Esophagus squamous epithelium (tissue), 5 donors: ENCODE measurements at places on chromosomes 3 and 15.

GRCh38 chr15:40369971-40370370 lies 12.0 kb downstream of the DISP2 start:
- no peak for DNase-seq

- DNase-seq: no peak
These were observed 31.5 kb upstream of the SLC6A6 start for GRCh38 chr3:14370720-14371572.

- no peak for DNase-seq
These were observed 113.2 kb downstream of the DGKG start for GRCh38 chr3:186248850-186249249.

DNA sequence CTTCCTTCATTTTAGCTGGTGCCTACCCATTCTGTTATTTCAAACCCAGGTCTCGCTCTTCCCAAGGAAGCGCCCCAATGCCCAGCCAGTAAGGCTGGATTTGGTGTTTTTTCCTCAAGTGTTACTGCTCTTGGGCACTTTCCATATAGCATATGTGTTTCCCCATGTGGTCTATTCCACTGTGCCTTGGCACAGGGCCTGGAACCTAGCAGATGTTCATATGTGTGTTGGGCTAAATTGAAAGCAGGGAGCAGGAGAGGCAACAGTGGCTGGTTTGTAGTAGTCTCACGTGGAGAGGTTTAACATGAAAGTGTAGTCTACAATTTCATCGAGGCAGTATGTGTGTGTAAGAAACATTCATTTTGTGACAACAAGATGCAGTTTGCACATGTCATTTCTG lies 48.2 kb upstream of the TEX264 start:
- DNase-seq: no peak

DNA sequence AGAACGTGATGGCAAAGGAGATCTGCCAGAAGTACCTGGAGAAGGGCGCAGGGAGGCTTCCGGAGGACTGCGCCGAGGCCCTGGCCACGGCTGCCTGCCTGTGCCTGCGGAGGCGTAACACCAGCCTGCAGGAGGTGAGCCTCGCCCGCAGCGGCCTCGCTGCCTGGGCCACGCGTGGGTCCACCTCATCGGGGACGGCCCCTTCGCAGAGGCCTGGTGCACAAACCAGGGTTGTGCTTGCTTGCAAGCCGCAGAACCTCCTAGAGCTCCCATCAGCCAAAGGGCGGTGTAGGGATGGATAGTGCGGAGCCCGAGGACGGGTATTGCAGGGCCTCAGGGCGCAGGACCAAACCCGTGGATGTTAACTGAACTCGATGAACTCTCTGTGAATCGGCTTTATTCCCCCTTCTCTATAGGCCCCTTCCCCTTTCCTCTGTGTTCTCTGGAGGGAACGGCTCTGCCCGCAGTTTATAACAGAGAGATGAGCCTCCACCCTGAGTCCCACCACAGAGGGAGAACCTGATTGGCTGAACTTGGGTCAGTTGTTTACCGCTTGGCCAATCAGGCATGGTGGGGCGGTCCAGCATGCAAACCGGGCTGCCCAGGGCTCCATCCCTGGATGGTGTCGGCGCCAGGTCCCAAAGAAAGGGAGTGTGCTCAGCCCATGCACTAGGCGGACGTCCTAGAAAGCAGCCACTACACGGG lies 13.6 kb upstream of the TATDN2 start:
- DNase-seq: no peak

DNA sequence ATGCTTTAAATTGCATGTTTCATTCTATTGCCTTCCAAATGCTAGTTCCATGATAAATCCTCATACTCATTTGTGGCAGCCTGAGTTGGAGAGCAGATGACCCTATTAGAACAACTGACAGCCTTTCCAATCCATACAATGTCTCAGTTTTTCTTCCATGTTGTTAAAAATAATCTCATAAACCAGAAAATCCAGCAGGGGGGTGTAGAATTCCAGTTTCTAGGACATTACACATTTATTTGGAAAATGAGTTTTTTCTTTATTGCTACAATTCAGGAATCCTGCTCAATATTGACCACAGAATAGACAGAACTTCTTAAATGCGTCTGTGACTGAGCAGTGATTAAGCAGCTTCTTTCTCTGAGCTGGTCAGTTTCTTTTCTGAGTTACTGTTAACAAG lies 174.2 kb upstream of the ATP10A start:
- no peak for DNase-seq

DNA sequence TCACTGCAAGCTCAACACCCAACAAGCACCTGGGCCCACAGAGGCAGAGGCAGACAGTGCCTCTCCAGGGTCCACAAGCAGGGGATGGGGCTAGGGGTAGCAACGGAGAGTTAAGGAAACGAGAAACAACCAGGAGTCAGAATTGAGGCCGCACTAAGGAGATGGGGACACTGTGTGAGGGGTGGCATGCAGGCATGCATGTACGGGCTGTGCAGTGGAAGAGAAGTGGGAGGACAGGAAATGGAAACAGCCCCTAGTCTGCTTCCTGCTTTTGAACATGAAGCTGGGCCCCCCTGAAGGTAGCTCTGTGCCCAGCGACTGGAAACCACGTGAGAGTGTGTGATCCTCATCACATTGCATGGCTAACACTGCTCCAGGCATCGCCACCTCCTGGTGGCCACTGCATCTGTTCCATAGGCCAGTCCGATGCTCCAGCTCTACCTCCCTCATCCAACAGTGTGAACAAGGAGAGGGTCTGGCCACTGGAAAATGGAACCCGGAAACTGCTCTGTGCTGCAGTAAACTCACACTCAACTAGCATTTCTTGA lies 44.0 kb downstream of the XXYLT1 start:
- no peak for DNase-seq

GRCh38 chr15:83458381-83458780 lies 11.2 kb downstream of the SH3GL3 start:
- DNase-seq: no peak

GRCh38 chr3:124582621-124583395 lies 147.4 kb upstream of the UMPS start:
- no peak for DNase-seq

GRCh38 chr15:70049701-70050301 lies 47.9 kb downstream of the TLE3 start:
- no peak for DNase-seq

DNA sequence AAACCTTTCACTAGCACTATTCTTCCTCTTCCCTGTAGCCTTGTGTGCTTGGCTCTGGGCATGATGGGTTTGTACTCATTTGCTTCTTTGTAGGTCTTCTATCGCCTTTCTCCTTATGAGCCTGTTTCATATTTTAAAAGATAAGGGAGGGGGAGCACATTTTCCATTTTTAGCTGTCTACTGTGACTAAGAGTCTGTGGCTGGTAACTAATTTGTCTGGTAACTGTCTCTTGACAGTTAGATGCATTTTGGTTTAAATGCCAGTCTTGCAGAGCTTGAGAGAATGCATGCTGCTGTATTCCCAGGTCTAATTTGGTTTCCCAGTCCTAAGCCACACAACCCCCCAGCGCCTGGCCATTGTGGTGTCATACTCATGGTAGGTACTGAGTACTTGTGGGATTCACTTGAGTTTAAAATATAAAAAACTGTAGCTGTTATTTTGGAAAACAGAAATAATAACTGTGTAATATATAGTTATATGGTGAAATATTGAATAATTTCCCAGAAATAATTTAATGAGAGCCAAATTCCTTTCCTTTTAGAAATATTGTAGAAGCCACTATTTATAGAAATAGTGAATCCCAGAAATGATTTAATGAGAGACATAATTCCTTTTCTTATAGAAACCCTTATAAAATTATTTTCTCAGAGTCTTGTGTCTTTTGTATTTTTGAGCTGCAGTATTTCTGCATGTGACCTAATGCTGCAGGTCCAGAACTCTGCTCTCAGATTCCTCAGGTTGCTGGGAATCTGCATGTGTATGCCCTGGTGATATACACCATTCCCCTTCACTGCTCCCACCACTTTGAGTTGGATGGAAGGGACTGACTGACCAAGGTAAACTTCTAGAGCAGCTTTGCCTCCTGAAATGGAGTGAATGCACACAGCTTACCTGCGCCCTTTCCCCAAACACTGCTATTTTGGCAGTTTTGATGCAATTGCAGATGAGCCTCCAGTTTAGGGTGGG lies 13.9 kb upstream of the GPR171 start:
- DNase-seq: no peak

- DNase-seq: no peak
These were observed 26.5 kb downstream of the CCDC33 start for GRCh38 chr15:74262625-74263024.

- DNase-seq: no peak
These were observed 125.4 kb downstream of the FAM43A start for GRCh38 chr3:194811118-194811517.

- DNase-seq: no peak
These were observed 3.8 kb downstream of the TCTA start for GRCh38 chr3:49415931-49416601.

- DNase-seq: no peak
These were observed 144.8 kb downstream of the TPRA1 start for GRCh38 chr3:127445581-127446343.

GRCh38 chr3:123884203-123884831 lies at the start of gene MYLK:
TSS of gene MYLK (minus strand) at chr3:123884332. CDS start at chr3:123793841, 90,491 bp downstream.
- DNase-seq: no peak

DNA sequence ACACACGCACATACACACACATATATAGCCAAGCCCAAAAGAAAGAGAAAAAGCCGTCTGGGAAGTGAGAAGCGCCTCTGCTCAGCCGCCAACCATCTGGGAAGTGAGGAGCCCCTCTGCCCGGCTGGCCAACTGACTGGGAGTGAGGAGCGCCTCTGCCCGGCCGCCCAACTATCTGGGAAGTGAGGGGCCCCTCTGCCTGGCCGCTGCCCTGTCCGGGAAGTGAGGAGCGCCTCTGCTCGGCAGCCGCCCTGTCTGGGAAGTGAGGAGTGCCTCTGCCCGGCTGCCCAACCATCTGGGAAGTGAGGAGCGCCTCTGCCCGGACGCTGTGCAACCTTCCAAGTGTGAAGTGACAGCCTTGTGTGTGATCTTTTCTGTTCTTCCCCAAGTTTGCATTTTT lies 49.2 kb downstream of the FHIT start:
- DNase-seq: no peak

- DNase-seq: no peak
These were observed 277.1 kb downstream of the XXYLT1 start for GRCh38 chr3:194993896-194994295.

GRCh38 chr3:183161552-183162336 lies 790 bp downstream of the LAMP3 start:
- DNase-seq: no peak

DNA sequence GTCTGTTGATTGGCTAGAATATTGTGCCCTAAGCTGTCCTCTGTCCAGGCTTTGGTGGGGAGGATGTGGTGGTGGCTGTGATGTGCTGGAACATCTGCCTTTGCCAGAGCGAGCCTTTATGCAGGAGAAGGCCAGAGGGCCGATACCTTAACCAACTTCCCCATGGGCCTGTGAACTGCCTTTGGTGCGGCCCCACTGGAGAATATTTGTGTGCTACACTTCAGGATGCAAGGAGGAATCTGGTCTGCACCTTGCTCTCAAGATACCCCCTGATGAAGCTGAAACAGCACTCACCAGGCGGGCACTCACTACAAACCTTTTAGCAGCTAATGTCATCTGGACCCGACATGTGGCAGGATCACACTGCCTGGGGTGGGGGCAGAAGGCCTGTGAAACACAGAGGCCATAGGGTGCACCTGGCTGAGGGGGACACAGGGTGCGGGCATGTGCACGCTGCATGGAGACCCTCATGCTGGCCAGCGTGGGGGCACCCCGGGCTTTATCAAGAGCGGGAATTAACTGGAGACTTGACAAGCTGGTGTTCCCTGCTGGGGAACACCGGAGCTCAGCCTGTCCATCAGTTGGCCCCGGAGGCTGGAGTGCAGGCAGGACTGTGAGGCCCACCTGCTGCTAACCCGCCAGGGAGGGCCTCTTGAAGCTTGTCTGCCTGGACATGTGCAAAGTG lies 16.4 kb downstream of the PRR23E start:
- no peak for DNase-seq

DNA sequence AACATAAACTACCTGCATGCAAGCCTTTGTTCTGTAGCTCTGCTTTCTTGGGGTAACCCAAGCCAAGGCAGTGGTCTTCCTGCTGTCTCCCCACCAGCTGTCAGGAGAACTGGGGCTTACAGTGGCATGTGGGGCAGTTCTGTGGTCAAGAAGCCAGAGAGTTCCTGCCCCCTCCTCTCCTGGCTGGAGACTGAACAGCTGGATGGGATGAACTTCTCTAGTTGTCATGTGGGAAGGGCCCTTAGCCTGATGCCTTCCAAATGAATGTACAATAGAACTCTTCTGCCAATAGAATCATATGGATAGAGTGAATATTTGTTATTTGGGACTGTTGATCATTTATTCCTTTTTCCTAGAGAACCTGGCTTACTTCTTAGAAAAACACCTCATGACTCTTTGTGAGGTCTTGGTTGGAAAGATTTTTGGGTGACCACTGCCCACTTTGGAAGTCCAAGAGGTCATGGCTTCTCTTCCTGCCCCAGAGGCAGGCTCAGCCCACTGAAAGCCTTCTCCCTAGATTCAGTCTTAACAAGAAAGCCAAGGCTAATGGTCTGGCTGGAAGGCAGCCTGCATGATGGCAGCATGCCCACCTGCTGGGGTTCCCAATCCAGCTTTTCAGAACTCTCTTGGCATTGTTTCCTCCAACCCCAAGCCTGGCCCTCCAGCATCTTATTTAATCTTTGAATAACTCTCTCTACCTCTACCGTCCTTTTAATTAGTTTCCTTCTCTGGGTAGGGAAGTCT lies 462.9 kb upstream of the PROK2 start:
- no peak for DNase-seq

DNA sequence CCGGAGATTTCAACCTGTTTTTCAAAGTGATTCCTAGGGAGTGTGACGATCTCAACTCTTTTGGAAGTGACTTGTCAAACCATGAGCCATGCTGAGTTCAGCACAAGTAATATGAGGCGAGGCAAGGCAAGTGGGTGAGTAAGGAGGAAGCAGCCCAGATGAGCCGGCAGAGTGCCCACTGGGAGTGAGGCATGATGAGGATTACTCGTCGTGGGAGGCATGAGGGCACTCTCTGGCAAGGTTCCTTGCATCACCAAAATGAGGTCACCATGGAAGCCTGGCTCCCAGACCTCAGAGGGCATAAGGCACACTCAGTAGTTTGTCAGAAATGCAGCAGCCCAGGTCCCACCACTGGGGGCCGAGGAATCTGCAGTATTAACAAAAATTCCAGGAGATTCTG lies 636.1 kb downstream of the MAGI1 start:
- DNase-seq: no peak

DNA sequence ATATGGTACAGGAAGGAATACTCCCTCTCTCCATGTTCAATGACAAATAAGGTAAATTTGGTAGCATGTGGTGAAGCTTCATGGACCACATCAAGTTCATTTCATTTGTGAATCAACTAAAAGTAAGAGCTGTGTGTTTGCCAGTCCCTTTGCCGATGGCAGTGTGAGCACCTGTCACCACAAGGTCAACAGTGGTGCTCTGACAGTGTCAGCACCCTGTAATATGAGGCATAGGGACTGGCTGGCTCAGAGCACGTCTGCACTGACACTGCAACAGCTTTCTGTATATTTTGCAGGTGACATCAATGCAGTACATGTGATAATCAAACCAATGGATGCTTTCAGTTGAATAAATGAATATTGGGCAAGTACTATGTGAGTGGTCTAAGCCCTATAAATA lies 852.4 kb downstream of the TUSC7 start:
- no peak for DNase-seq

GRCh38 chr3:42369304-42369703 lies 41.1 kb downstream of the LYZL4 start:
- DNase-seq: no peak

GRCh38 chr3:78613421-78613879 lies 1154.3 kb downstream of the ROBO1 start:
- DNase-seq: no peak
